ENCODE measurements at places on chromosomes 7 and 10.

DNA sequence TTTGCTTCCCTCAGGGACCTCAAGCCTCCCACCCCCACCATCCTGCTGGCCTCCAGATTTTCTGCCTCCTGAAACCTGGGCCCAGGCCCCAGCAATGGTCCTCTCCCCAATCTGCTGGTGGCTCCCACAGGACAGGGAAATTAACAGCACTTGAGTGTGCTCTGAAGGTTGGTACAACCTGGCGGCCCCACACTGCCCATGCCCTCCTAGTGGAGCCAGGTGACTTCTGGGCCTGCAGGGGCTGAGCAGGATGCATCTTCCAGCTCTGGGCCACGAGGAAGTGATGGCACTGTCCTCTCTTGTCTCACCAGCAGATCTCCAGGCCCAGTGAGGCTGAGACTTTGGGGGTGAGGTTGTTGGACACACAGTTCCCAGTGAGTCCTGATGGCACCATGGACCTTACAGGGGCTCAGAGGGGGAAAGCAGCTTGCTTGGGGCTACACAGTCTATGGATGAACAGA, 3.6 kb upstream of the ZMIZ1 start:
- DNase-seq, result no peak

- no peak for DNase-seq
These were observed 172.1 kb upstream of the PHYHIPL start for GRCh38 chr10:59004392-59004791.

DNA sequence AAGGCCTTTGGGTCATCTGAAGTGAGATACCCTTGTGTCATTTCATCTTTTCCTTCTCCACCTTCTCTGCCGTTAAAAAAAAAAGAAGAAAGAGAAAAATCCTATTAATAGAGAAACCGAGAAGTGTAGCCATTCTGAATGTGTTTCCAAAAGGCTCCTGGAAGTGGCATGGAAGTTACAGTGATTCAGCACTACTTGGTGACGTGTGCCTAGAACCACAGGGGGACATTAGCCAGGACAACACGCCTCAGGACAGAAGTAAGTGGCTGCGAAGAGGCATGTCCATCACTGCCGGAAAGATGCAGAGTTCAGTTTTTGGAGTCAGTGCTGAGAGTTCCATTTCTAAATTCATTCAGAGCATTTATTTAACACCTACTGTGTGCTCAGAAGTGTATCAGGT, 6.3 kb downstream of the HTRA1 start:
- no peak for DNase-seq

GRCh38 chr10:116169782-116170445, 103.1 kb downstream of the GFRA1 start:
- DNase-seq, result no peak

All from A549 (cell line).